ENCODE measurements at places on chromosomes 2 and 18.

DNA sequence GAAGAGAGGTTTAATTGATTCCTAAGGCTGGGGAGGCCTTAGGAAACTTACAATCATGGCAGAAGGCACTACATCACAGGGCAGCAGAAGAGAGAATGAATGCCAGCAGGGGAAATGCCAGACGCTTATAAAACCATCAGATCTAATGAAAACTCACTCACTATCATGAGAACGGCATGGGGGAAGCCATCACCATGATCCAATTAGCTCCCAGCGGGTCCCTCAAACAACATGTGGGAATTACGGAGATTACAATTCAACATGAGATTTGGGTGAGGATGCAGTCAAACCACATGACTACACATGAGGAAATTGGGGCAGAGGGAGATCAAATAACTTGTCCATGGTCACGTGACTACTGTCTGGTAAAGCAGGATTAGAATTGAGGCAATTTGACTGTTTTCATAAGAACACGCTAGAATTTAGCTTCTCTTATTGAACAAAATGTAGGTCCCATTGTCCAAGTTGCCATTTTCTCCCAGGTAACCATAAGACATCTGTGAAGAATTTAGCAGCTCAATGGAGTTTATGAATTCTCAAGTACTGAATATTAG is 445.1 kb upstream of the CDH20 start:
- no peak for DNase-seq

- peak; percentile 44 for DNase-seq
These were observed 24.5 kb downstream of the IMPA2 start for GRCh38 chr18:12005538-12006487.

GRCh38 chr18:3458952-3459853 is 9.2 kb downstream of the TGIF1 start:
- DNase-seq: no peak

GRCh38 chr18:80252136-80252535 is 4.8 kb upstream of the PARD6G start:
- no peak for DNase-seq

Measured in islet precursor cell (in vitro differentiated cells).